ENCODE measurements at places on chromosomes 5 and 9.

DNA sequence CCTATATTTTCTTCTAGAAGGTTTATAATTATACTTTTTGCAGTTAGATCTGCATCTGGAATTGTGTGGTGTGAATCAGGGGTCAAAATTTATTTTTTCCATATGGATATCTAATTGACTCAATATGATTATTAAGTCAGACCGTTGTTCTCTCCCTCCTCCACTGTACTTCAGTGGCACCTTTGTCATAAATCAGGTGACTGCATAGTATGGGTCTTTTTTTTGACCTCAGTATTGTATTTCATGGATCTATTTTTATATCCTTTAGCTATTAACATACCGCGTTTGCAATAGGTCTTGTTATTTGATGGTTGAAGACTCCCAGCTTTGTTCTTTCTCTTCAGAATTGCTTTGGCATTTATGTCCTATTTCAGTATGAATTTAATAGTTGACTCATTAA, 107.4 kb downstream of the BOD1 start:
- no peak for DNase-seq

DNA sequence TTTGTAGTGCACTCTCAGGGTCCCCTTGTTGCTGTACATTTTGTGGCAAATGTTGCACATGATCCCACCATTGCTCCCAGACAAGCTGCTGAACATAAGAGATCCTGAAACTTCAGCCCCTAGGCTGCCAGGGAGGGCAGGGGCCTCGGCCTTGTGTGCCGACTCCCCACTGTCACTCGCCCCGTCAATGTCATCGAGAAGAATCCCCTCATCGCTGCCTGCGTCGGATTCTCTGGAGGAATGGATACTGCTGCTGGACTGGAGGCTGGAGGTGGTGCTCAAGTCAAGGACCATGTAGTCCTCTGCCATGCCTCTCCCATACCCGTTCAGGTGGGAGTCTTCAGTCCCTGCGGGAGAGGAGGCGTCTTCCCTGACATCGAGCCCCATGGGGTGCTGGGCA, 451.3 kb downstream of the BNC2 start:
- no peak for DNase-seq

DNA sequence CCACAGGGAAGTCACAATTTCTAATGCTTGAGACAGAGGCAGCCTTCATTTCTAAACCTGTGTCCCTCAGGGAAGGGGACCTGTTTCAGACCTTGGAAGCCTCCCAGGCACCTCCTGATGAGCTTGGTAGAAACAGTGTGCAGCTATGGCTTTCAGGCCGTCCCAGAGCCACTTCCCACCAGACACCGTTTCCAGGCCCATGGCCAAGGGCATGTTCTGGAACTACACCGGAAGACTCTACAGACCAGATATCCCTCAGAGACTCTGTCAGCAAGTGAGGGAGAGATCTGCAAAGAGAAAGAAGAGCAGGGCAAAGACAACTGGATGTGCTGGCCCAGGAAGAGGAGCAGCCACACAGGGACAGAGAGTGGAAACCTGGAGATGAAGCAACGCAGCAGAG, 82.2 kb upstream of the HSPA9 start:
- DNase-seq, result no peak

GRCh38 chr5:141657937-141658545, 6.8 kb upstream of the FCHSD1 start:
- DNase-seq, result no peak

- no peak for DNase-seq
These were observed 6.4 kb upstream of the MSX2 start for GRCh38 chr5:174717826-174718455.

GRCh38 chr9:83596899-83597504, 25.9 kb upstream of the IDNK start:
- DNase-seq, result no peak

DNA sequence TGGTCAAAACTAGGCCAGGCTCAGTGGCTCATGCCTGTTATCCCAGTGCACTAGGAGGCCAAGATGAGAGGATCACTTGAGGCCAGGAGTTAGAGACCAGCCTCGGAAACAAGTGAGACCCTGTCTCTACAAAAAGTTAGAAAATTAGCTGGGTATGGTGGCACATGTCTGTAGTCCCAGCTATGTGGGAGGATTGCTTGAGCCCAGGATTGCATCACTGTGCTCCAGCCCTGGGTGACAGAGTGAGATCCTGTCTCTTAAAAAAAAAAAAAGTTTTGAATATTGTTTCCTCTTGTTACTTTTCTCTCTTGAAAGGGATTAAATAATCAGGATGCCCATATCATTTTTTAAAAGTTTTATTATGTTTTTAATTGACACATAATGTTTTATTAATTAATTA, 7.6 kb downstream of the ARHGEF37 start:
- DNase-seq, result no peak

- DNase-seq, result no peak
These were observed 5.9 kb upstream of the CXXC5 start for GRCh38 chr5:139642213-139642612.

DNA sequence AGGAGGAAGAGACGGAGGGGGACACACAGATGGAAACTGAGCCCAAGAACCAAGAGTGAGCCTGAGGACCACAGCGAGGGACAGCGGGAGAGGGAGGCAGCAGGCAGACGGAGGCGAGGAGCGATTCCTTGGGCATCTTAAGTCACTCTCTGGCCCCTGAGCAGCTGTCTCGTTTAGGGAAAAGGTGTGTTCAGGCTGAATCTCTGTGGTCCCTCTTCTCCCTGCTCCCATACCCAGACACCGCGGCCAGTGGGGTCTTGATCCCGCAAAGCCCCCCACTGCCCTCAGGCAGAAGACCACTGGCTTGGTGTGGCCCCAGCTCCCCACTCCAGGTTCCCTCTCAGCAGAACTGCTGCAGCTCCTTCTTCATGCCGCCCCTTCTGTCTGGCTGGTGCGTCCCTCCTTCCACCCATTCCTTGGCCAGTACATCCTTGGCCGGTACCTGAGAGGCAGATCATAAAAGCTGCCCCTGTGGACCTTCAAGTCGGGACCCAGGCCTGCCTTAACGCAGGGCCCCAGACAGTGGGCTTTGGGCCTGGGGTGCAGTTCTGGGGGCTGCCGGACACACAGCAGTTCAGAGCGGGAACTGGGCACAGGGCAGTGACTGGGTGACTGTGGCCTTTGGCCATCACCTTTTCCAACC, 5.8 kb upstream of the RALGDS start:
- no peak for DNase-seq

GRCh38 chr5:116824751-116825438, 250.3 kb upstream of the SEMA6A start:
- no peak for DNase-seq

DNA sequence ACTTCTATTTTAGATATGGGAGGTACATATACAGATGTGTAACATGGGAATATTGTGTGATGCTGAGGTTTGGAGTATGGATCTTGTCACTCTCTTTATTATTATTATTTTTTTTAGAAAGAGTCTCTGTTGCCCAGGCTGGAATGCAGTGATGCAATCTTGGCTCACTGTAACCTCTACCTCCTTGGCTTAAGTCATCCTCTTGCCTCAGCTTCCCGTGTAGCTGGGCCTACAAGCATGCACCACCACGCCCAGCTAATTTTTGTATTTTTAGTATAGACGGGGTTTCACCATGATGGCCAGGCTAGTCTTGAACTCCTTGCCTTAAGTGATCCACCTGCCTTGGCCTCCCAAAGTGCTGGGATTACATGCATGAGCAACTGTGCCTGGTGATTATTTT, 138.4 kb upstream of the SLC28A3 start:
- no peak for DNase-seq

- no peak for DNase-seq
These were observed 71.0 kb upstream of the TARS1 start for GRCh38 chr5:33369485-33370465.

DNA sequence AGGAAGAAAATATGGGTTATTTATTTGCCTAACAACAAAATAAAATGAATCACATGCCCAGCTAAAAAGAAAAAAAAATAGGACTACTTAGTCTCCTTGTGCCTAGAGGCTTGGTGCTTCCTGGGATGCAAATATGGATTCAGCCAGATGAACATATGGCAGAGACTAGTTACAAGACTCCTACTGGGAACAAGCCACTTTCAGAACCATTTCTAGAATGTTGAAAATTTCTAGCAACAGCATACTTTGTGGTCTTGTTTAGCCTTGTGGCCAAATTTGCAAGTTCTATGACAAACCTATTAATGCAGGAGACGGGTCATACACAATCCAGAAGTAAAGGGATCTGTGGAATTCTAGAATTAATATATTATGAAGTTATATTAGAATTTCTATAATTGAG, 198.7 kb downstream of the CHSY3 start:
- no peak for DNase-seq

DNA sequence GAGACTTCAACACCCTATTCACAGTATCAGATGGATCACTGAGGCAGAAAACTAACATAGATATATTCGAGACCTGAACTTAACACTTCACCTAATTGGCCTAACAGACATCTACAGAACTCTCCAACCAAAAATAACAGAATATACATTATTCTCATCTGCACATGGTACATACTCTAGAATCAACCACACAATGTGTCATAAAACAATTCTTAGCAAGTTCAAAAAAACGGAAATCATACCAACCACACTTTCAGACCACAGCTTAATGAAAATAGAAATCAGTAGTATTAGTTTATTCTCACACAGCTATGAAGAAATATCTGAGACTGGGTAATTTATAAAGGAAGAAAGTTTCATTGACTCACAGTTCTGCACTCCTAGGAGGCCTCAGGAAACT, 387.9 kb downstream of the DEPDC1B start:
- no peak for DNase-seq

GRCh38 chr5:118981783-118982182, 6.6 kb downstream of the DTWD2 start:
- DNase-seq, result no peak

GRCh38 chr9:134666208-134666607, 24.6 kb downstream of the COL5A1 start:
- no peak for DNase-seq

GRCh38 chr5:173984218-173984617, 4.8 kb upstream of the C5orf47 start:
- no peak for DNase-seq

DNA sequence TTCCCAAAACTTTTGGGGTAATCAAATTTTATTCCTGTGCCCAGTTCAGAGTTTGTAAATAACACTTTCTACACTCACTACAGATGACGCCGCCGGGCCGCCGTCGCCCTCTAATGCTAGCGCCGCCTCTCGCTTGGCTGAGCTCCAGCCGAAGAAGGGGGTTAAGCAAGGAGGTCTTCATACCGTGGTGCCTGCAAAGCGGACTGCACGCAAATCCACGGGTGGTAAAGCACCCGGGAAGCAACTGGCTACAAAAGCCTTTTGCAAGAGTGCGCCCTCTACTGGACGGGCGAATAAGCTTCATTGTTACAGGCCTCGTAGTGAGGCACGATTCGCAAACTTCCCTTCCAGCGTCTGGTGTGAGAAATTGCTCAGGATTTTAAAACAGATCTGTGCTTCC, 280.4 kb downstream of the MEF2C start:
- DNase-seq, result no peak

- no peak for DNase-seq
These were observed 32.3 kb downstream of the ERCC6L2 start for GRCh38 chr9:95907794-95908193.

DNA sequence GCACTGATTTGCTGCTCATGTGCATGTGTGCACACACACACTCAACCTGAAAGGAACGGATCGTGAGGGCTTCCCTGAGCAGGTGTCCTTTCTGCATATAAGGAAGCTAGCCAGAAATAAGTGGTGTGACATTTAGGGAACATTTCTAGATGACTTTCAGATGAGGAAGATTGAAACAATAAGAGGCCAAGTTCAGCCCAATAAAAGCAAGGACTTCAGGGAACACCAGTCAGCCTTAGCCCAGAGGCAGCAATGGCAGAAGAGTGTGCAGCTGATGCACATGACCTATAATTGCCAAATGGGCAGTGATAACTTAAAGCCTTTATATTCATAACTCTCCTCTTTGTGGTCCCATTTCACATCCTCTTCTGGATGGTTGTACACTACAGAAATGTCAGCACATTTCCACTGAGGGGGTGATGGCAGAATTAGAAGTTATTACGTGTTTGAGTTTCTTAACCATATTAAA, 255.5 kb downstream of the TRIM32 start:
- DNase-seq, result no peak

DNA sequence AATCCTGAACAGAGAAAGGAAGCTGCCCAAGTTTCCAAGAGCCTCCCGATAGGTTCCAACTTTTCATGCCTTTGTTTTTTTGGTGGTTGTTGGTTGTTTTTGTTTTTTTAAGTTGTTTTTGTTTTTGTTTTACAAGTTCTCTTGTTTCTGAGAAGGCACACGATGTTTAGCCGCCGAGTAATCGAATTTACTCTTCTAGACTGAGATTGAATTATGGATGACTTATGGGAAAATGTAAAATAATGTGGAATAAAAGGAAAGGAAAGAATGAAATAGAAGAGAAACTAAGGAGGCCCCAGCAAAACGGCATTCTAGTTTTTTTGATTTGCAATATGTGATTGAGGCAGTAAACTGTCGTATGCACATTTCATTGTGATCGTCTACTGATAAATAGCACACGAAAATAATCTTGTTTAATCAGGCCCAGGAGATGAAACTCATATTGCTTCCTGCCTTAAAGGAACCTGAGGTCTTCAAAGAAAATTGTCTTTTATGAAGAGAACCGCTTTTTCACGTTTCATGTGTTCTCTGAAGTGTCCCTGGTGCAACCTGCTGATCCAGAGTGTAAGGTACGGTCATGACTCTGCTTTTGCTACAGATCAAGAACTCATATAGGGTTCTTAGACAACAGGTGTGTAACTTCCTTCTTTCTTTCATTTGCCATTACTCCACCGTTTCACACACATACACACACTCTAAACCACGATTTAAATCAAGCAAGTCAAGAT, 1.3 kb upstream of the GNAQ start:
- no peak for DNase-seq

DNA sequence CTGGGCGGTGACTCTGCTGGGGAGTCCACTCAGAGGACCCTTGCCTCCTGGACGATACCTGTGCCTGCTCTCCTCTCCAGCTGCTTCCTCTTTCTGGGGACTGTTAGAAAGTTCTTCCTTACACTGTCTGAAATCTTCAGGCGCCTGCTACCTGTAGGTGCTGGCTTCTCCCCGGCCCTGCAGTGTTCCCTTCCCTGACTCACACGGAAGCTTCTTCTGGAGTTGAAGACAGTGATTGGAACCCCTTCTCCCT, 562 bp downstream of the GSN start:
- no peak for DNase-seq

DNA sequence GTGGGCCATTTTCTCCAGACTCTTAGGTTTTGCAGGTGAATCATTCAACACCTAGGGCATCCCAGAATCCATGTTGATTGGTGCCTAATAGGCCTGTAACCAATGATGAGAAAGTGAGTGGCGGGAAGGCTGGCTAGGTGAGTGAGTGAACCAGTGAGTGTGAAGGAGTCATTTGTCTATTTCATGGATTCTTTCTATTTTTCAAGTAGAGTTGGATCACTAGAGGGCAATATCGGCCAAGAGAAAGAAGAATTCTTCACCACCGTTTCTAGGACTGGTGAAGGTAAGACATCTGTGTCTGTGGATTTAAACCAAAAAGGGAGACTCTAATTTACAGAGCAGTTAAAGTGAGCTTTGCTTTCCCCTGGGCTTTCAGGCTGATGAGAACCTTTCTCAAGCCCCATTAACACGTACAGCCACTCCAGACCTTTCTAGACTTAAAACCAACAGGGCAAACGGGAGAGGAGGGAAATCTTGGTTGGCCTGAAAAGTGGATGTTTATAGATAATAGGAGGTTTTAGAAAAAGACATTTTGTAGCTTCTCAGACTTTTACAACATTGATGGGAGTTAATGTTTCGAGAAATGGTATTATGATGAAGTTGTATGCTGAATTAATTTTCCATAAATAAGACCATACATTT, 114.3 kb upstream of the IL12B start:
- DNase-seq, result no peak
